ENCODE measurements at places on chromosomes 4 and X.

DNA sequence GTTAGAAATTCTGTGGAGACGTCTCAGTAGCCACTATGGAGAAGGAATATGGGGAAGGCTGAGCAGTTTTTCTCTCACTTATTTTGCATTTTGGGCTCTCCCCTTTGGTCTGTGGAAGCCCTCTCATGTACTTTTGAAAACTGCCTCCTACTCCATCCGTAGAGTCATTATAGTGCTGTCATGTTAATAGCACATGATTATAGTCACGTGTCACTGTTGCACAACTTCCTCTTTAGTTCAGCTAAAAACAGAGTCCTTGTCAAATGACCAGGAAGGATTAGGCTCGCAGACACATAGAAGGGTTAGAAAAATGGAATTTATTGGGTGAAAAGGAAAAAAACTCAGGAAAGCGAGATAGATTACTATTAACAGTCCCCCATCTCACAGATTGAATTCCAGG is 258.2 kb upstream of the CXorf51A start:
- DNase-seq, result no peak

GRCh38 chr4:168666531-168666930 is 169.7 kb downstream of the PALLD start:
- DNase-seq, result no peak

DNA sequence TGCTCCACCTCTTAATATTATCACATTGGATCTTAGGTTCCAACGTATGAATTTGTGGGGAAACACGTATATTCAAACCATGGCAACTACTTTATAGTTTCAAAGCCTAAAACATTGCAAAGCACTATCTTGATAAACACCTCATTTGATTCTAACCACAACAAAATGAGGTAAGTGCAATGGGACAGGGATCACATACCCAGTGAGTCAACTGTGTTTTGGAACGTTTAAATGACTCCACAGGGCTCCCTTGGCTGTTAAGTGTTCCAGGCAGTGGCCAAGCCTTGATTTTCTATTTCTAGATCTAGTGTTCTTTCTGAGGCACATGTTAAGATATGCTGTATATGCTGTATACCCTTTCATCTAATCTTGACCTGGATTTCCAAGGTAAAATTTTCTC is 54.5 kb upstream of the C1QTNF7 start:
- no peak for DNase-seq

- DNase-seq, result no peak
Observed at GRCh38 chr4:10877076-10877475, 192.5 kb upstream of the CLNK start.

GRCh38 chr4:156117743-156118142 is 164.1 kb upstream of the CTSO start:
- DNase-seq, result no peak

DNA sequence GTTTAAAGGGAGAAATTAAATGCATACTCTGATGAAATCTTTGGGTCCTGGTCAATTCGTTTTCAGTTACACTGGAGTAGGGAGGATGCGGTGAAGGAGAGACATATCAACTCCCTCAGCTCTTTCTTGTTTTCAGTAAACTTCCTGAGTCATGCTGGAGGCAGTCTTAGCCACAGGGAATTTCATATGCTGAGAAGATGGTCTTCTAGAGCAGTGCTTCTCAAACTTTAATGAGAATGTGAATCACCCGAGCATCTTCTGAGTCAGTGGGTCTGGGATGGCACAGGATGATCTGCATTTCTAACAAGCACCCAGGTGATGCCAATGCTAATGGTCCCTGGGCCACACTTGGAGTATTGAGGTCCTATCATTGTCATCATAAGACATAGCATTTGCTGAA is 214.5 kb downstream of the KIT start:
- no peak for DNase-seq

DNA sequence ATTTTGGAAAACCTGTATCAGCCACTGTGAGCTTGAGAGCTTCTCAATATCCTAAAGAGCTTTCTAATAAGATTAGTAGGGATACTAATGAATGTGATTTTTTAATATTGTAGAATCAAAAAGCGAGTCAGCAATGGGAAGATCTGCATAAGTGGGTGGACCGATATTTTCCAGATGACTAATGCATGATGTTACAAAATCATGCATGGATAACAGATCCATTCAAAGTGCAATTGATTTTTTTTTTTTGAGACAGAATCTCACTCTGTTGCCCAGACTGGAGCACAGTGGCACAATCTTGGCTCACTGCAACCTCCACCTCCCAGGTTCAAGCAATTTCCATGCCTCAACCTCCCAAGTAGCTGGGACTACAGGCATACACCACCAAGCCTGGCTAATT is 7.3 kb upstream of the CLDN2 start:
- DNase-seq, result no peak

DNA sequence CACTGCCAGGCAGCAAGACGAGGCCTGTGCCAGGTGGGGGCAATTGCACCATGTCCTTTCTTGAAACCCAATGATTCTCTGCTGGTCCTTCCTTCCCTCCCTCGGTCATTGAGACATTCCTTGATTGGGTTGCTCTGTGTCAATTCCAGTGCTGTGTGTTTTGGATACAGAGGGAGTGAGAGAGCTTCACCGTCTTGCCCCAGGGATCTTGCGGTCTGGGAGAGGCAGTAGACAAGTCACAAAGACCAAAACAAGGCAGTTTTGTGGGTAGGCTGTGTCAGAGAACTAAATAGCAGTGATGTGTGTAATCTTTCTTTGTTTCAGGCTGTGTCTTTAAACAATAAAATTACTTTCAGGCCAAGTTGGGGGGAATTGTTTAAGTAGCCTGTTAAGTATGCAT is 38.8 kb upstream of the TADA2B start:
- no peak for DNase-seq

DNA sequence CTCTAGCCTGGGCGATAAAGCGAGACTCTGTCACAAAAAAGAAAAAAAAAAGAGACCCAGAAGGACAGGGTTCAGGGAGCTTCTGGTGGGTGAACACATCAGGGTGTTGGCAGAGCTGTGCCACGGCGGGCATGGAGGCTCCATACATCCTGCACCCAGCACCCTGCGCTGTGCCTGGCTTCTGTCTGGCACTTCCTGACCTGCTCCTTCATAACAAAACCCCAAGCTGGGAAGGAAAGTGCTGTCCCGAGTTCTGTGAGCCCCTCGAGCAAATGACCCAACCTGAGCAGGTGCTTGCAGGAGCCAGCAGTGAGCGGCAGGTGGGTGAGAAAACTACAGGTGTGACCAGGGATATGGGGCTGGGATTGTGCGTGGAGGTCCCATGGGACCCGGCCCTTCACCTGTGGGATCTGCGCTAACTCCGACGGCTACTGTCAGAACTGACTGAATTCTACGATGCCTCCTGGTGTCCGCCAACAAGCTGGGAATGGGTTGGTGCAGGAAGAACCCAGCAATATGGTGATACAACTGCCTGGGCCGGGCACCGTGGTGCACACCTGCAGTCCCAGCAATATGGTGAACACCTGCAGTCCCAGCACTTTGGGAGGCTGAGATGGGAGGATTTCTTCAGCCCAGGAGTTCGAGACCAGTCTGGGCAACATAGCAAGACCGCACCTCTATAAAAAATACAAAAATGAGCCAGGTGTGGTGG is 18.9 kb downstream of the ASMTL start:
- no peak for DNase-seq

GRCh38 chrX:87006561-87006960 is 511.0 kb upstream of the KLHL4 start:
- DNase-seq, result no peak

- DNase-seq, result no peak
Observed at GRCh38 chrX:68894513-68895340, 65.9 kb downstream of the EFNB1 start.

- no peak for DNase-seq
Observed at GRCh38 chr4:138775489-138775888, 240.1 kb upstream of the NOCT start.

GRCh38 chr4:41719417-41719816 is 29.1 kb downstream of the PHOX2B start:
- no peak for DNase-seq

- DNase-seq, result no peak
Observed at GRCh38 chrX:112450810-112451209, 228.9 kb downstream of the LHFPL1 start.

GRCh38 chrX:51931566-51932150 is 38.2 kb downstream of the MAGED1 start:
- DNase-seq, result no peak

GRCh38 chr4:7172508-7172907 is 19.8 kb upstream of the SORCS2 start:
- DNase-seq, result no peak

- no peak for DNase-seq
Observed at GRCh38 chr4:11625211-11625610, 196.5 kb upstream of the HS3ST1 start.

DNA sequence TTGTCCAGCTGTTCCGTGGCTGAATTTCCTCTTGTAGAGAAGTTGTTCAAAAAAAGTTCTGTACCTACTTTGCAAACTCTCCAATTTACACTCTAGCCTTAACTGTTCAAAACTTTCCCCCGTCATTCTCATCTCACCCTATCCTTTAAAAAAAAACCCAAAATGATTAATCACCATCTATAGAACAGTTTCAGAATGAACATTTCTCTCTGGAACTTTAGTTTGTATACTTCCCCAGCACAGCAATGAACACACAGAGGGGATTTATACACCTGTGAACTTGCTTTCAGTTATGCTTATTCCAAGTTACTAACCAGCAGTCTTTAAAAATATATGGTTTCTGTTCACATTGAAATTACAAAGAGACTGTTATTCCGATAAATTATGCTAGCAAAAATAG is 1.2 kb downstream of the GEMIN8 start:
- no peak for DNase-seq

DNA sequence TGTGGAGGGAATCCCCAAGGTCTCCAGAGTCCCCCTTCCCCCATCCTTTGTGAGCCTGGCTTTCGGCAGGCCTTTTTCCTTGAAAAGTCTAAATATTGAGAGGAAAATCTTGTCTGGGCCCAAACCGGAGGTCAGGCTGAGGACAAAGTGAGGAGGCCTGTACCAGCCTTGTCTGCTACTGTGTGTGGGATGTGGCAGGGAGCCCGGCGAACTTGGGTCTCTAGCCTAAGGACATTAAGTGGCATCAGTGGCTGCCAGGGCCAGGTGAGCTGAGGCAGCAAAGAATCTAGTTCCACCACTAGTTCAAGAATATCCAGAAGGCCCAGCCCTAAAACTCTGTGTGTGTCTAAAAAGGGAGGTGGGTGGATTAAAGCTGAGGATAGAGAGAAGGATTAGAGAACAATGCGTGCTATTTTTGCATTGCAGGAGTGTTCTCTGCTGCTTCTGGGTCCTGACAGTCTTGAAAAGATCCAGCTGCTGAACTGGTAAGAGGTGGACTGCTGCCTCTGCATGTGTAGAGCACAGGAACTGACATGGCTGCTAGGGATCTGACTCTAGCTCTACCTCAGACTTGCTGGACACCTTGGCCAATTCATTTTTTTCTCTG is 1.2 kb upstream of the AMER1 start:
- no peak for DNase-seq

DNA sequence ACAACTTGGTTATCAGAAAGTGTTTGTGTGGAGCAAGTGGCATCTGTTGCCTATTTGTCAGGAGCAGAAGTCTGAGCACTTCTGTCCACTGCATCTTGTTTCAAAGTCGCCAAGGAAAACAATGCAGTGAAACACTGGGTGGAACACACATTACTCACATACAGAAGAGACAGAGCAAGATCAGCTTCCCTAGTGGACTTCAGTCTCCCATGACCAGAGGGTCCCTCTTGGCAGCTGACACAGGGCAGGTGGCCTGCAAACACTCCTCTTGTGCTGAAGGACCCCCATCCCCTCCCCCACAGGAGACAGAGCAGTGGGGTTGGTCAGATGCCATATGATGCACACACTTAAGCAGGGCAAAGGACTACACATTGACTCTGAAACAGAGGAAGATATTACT is 3.6 kb upstream of the BBS12 start:
- no peak for DNase-seq

DNA sequence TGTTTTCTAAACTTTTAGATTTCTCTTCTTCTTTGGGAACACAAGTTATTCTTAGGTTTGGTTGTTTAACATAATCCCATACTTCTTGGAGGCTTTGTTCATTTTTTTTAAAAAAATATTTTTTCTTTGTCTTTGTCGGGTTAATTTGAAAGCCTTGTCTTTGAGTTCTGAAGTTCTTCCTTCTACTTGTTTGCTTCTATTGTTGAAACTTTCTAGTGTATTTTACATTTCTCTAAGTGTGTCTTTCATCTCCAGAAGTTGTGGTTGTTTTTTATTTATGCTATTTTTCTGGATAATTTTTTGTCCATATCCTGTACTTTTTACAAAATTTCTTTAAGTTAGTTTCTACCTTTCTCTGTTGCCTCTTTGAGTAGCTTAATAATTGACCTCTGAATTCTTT is 116.1 kb downstream of the NPNT start:
- no peak for DNase-seq

- no peak for DNase-seq
Observed at GRCh38 chr4:94165256-94165655, 42.4 kb upstream of the SMARCAD1 start.

- DNase-seq, result no peak
Observed at GRCh38 chr4:57689693-57690205, 579.6 kb upstream of the IGFBP7 start.

- no peak for DNase-seq
Observed at GRCh38 chr4:182823576-182823975, 93.6 kb downstream of the DCTD start.

DNA sequence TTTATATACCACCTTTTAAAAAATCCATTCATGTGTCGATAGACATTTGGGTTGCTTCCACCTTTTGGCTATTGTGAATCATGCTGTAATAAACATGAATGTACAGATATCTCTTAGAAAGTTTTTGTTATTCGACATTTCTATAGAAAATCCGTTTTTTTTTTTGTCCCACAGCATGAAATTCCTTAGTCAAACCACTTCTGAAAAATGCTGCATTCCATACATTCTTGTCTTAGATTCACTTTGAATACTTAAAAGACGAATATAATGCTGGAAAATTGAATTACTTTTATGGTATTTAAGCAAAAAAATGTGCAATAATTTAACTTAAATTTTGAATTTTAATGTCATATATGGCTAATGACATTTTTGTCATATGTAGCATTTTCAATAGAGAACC is 1345.5 kb downstream of the TECRL start:
- no peak for DNase-seq

- no peak for DNase-seq
Observed at GRCh38 chrX:67545893-67546495, 2.2 kb downstream of the AR start.
